ENCODE measurements at places on chromosomes 6 and 20.

DNA sequence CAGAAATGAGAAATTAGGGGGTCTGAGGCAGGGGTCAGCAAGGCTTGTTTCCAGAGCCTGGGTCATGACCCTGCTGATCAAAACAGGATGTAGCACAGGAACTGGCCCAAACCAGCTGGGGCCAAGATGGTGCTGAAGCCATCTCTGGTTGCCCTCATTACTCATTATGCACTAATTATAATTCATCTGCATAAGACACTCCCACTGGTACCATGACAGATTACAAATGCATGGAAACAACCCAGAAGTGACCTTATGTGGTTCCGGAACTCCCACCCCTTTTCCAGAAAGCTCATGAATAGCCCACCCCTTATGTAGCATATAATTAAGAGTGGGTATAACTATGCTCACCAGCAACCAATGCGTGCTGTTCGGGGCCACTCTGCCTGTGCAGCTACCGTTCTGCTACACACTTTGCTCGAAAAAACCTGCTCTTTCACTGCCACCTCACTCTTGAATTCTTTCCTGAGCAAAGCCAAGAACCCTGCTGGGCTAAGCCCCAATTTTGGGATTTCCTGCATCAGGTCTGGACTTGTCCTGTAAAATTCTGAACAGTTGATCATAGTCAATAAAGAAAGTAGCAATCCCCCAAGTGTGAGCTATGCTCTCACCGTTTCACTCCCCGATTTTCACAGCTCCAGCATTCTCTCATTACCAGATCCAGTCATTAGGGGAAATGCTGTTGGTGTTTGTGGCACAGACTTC is 122.3 kb downstream of the WDR27 start:
- no peak for DNase-seq

DNA sequence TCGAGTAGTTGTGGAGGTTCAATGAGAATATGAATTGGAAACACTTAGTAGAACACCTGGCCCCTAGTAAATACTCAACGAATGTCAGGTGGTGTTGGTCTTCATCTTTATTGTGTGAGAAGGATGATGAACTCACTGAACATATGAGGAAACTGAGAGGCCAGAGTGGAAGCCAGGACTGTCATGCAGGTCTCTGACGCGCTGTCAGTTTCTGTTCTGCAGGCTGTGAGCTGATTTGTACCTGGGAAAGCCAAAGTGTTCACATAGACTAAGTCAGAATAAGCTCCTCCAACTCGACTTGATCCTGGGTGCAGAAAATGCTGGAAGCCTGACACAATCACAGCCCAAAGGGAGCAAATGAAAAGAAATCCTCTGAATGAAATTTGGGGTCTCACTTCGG is 222.2 kb downstream of the LY86 start:
- DNase-seq, result no peak

- no peak for DNase-seq
These were observed 60.3 kb downstream of the ME1 start for GRCh38 chr6:83370567-83370966.

GRCh38 chr6:30763155-30763617 is 18.8 kb upstream of the IER3 start:
- DNase-seq, result no peak

GRCh38 chr6:71476872-71477271 is 188.3 kb downstream of the OGFRL1 start:
- no peak for DNase-seq

DNA sequence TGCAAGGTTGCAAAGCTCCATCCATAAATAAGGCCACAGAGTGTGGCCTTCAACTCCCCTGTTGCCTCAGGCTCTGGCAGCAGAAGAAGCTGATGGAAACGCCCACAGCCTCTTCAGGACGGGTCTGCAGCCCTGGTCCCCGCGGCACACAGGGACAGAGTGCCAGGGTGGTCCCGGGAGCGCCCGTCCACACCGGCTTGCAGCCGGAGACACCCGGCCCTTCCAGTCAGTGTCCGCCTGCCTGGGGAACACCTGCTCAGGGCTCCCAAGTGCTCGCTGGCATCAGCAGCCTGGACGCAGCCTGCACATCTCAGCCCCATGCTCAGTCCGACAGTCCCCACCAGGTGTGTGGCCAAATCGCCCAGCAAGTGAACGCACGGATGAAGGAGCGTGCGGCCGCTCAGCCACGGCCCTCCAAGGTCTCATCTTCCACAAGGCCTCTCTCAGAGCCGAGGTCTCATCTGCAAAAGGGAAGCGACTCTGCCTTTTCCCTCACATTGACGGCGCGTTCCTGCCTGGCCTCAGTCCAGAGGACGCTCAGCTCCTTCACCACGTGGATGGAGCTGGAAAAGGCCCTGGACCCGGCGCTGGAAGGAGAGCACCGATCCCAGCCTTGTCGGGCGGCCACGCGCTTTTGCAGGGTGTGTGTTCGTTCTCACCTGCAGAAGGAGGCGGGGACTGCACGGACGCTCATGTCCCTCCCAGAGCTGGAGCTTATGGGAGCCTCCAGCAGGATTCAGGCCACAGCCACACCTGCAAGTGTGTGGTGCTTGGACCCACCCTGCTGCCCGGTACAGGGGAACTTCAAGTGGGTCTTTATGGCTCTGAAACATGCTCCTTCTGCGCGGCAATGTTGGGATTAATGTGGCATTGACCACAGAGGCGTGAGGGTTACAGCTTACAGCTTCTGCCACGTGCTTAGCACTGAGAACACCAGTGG is 180.4 kb downstream of the DLL1 start:
- no peak for DNase-seq

GRCh38 chr20:49447946-49448809 is 34.3 kb downstream of the KCNB1 start:
- no peak for DNase-seq

- DNase-seq, result no peak
These were observed 201.8 kb downstream of the JARID2 start for GRCh38 chr6:15447546-15448267.

DNA sequence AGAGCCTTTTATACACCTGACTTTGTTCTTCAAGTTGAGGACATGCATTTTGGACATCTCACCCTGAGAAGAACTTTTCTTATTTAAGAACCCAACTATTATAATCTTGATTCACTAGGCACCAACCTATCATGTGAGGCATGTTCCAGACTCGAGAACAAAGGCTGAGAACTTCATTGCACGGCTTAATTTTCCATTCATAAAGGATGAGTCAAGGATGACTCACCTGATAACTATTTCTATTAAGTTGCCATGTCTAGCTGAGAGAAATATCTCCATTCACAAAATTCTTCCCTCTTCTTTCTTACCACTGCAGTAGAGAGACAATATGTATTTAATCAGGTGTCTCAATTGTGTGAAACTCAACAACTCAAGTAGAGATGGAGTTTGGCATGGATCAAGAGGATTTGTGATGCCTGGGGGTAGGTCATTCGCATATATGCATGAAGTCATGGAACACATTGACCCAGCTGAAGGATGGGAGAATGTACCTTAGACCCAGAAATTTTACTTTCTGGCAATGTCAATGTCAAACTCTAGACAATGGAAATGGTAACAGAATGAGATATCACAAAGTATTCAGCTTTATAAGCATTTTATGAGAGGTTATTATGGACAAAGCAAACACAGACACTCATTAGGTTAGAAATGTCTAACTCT is 208.7 kb upstream of the PRND start:
- DNase-seq, result no peak

- DNase-seq, result peak; percentile 34
These were observed 37.8 kb downstream of the RAB44 start for GRCh38 chr6:36735110-36736071.

- no peak for DNase-seq
These were observed 697.0 kb upstream of the POU3F2 start for GRCh38 chr6:98137391-98137790.

- DNase-seq, result no peak
These were observed 1.1 kb downstream of the EIF2S2 start for GRCh38 chr20:34110745-34111641.

GRCh38 chr20:4063631-4064030 is 48.3 kb upstream of the RNF24 start:
- DNase-seq, result no peak

DNA sequence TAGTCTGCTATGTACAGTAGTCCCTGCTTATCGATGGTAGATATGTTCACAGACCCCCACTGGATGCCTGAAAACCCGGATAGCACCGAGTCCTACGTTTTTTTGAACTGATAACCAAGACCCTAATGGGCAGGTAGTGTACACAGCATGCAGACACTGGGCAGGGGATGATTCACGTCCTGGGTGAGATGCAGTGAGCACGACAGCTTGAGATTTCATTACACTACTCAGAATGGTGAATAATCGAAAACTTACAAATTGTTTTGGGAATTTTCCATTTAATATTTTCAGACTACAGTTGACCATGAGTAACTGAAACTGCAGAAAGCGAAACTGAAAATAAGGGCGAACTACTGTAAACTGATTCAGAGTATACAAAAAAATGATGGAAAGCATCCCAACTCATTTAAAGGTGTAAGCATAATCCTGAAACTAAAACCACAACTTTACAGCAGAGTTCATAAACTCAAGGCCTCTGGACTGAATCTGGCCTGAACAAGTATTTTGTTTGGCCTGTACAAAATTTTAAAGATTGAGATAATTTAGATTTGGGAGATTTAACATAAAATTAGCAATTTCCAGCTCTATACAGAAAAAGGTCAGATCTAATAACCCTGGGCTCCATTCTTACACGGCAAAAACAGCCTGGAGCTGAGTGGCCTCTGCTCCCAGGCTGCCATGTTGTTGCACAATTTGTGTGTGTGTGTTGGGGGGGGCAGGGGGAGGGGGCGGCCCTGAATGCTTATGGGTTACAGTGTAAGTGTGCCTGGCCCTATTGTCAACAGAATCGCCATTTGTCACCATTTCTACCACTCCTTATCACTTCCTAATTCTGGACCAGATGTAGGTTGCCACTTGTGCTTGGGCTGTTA is 34.9 kb downstream of the RNF24 start:
- peak; percentile 9 for DNase-seq

DNA sequence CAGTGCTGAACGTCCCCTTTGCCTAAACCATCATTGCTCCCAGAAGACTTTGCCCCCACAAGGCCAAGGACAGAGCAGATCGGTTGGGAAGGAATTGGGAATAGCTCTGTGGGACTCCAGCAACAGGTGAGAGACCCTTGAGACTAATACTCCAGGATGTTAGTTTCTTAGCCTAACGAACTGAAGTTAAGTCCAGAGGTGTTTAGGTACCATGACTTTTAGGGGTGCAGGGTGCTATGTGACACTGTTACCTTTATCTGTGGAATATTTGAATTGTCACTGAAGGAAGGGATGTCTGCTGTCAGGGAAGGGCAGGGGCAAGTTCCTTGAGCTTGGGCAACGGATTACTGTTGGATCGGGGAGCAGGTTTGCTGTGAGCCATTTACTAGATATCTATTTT is 1.9 kb downstream of the BLCAP start:
- DNase-seq, result no peak

DNA sequence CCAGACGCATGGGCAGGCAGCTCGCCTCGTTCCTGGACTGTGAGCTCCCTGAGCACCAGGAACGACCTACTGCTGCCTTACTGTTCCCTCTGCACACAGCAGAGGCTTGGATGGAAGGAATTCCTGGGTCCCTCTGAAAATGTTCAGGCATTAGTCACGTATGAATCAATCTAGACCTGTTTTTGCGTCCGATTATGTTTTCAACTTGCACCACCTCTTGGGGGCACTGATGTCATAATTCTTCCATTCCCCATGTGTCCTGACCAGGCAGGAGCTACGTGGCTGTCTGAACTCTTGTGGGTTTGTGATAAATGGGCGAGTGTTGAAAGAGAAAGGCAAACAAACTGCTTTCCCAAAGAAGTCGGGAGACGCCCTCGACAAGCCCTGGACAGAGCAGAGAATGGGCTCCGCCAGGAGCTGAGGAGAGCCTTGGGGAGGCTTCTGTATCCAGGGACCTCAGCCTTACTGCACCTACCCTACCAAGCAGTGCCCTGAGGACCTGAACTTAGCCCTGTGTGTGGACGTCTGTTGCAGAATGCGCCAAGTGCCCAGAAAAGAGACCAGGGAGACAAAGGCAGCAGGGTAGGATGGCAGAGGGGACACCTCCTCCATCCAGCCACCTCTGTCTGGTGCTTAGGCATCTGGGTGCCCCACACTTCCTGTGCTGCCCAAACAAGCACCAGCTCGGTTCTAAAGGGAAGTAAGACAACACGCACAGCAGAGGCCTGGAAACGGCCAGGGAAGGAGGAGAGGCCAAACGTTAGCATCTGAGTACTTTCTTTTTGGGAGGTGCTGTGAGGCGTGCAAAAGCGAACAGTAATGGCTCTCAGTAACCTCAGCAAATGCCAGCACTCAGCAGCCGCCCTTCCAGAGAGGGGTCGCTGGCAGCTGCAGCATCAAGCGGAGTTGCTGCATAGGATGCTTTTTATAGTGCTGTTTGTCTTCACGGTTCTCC is 124.2 kb downstream of the LY86 start:
- DNase-seq, result peak; percentile 22

DNA sequence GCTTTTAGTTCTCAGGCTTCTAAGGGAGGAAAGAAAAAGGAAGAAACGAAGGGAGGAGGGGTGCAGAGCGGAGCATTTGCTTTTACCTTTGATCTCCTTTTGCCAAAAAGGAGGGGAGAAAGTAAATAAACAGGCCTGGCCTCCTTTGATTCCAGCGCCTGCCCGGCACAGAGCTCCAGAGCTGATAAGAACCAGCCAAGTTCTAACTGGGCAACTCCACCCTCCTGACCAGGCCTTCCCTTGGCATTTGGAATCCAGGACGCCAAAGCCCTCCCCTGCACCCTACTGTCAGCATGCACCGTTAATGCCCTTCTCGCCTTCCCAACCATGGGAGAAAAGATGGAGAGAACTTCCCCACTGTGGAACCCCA is 120.8 kb upstream of the PTPN1 start:
- no peak for DNase-seq

GRCh38 chr20:17504066-17504897 is 26.9 kb downstream of the BFSP1 start:
- peak; percentile 10 for DNase-seq

DNA sequence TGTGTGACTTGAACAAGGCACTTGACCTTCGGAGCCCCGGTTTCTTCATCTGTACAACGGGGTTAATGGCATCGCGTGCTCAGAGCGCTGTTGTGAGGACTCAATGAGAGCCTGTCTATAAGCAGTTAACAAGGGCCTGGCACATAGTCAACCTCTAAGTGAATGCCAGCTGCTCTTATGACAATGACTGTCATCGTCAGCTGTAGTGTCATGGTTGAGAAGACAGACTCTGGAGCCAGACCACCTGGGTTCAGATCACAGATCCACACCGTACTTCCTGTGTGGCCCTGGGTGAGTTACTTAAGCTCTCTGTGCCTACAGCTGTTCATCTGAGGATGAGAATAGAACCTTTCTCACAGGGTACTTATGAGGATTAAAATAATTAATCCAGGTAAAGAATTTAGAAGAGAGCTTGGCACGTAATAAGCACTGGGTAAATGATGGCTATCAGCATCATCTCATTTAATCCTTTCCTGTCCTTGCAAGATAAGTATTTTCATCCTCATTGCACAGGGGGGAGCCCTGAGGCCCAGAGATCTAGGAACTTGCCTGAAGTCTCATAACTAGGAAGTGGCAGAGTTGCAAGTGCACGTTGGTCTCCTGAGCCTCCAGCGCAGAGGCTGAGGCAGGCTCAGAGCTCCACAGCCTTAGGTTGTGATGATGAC is 105.3 kb downstream of the EYA2 start:
- no peak for DNase-seq

Data from CD4-positive, alpha-beta T cell treated with Interleukin-1 beta for 1 hour (primary cell).